NCI-H524 (cell line): ENCODE measurements at places on chromosomes 2 and 18.

DNA sequence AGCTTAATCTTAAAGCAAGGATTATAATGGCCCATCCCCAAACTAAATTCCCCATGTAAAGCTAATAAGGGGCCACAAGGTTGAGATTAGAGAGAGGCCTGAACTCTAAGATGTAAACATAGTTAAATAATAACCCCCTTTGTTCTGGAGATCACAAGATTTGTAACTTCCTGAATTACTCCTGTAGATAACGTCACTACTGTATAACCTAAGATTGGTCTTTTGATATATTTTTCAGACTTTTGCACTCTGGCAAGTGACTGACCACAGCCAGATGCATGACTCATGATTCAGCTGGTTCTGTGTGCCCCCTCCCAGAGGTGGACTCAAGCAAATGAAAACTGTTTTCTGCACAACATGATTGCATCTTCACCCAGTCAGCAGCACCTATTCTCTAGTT is 686.0 kb upstream of the DDX18 start:
- DNase-seq: no peak

GRCh38 chr2:20541651-20542050 is 94.8 kb downstream of the RHOB start:
- DNase-seq: peak; percentile 47

- DNase-seq: no peak
Measured at GRCh38 chr2:156333274-156333950, 891 bp upstream of the NR4A2 start.

GRCh38 chr18:9020221-9020620 is 82.3 kb upstream of the NDUFV2 start:
- no peak for DNase-seq
